AG04449 (cell line): ENCODE measurements at places on chromosomes 7 and 10.

GRCh38 chr7:68176974-68177373 is 1180.3 kb downstream of the TYW1 start:
- DNase-seq = peak; percentile 12

DNA sequence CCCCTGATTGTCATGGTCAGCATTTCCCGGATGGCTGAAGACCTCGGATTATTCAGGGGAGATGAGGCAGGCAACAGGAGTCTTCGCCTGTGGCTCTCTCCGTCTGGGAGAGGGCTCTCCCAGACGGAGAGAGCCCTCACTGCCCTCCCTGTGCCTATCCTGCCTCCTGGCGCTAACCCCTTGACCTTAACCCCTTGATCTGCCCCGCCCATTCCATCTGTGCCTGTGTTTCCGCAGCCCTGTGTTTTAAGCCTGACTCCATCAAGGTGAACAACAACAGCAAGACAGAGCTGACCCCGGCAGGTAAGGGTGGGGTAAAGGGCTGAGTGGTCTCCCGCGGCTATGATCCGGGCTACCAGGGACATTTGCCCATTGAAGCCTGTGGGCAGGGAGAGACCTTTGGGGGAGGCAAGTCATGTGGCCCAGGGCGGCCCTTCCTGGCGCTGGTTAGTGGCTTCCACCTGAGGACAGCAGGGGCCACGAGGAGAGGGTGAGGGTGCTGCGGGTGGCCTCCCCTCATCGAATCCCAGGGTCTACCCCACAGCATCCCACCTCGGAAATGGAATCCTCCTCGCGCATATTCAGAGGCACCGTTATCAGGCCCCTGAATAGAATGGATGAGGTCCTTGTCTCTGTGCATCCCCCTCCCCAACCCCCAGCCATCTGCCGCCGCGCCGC is 4.2 kb upstream of the MUC12 start:
- no peak for DNase-seq

DNA sequence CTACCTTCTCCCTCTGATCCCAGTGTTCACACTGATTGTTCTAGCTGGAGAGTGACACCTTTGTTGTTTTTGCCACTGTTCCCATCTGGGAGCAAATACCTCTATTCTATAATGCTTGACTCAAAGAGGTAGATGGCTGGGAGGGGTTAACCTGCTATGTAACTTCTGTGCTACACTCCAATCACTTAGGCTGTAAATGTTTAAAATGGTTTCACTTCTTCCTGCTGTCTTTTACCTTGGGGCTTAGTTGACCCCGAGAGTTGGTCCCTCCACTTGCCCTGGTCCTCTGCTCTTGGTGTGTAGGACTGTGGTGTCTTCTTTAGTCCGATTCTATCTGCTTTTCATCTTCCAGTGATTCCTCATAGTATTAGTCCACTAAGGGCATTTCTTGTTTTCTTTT is 22.3 kb downstream of the KLHDC10 start:
- no peak for DNase-seq

DNA sequence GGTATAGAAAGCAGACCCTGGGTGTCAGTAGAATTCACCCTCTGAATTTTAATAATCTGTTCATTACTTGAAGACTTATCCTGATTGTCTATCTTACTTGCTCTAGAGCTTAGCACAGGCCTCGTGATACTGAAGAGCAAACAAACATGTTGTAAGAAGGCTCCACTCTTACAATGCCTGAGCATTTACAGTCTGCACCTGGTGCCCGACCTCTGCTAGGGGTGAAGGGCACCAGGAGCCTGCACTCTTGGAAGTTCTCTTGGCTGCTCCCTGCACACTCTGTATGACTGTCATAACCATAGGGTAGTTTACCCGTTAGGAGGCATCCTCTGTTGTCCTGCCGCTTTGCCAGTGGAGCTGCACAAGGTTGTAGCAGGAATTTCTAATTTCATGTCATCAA is 91.3 kb upstream of the NPY start:
- DNase-seq = no peak

DNA sequence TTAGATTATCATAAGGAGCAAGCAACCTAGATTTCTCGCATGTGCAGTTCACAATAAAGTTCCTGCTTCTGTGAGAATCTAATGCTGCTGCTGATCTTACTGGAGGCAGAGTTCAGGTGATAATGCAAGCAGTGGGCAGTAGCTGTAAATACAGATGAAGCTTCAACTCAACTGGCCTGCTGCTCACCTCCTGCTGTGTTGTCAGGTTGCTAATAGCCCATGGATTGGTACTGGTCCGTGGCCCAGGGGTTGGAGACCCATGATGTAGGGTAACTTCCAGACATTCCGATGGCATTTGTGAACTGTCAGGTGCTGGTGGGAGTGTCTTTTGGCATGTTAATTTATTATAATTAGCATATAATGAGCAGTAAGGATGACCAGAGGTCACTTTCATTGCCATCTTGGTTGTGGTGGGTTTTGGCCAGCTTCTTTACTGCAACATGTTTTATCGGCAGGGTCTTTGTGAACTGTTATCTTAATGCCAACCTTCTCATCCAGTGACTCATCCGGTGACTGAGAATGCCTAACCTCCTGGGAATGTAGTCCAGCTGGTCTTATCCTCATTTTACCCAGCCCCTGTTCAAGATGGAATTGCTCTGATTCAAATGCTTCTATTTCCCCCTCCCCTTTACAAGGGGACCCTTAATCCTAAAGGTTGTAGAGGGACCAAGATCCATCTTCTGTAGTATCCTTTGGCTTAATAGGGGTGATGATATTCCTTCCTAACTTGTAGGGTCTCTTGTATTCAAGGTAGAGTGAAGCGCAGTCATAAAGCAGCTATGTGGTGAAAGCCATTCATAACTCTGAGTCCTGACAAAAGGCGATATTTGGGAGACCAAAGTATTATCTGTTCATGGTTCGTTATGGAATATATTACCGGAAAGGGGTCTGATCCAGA is 165.8 kb downstream of the CCSER2 start:
- no peak for DNase-seq

DNA sequence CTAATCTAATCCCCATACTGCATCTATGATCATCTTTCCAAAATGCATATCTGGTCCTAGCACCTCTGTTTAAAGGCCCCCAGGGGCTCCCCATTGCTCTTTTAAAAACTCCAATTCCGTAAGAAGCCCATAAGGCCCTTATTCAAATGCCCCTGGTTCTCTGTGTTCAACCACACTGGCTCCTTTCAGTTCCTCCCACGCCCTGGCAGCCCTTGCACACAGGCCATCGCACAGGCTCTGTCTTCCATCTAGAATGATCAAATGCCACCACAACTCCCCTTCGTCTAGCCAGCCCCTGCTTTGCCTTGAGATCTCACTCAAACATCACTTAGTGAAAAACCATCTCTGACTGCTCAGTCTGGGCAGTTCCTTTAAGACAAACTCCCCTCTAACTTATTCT is 112.9 kb upstream of the LYZL2 start:
- no peak for DNase-seq

- peak; percentile 12 for DNase-seq
Observed at GRCh38 chr10:115417585-115418265, 324.6 kb downstream of the ATRNL1 start.

DNA sequence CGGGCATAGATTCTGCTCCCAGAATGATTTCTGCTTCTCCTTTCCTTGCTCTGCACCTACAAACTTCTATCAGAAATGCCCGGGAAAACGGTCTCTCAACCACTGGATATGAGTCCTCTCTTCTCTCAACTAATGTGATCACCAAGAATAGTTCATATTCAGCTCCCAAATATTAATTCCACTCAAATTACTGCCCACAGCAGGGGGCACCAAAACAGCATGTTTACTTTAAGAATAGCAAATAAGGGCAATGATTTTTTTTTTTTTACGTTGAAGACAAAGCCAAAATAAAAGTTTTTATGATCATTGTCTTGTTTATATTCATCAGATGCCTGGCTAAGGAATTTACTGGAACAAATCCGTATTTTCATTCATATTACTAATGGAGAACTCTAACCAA is 94.9 kb upstream of the PRSS1 start:
- no peak for DNase-seq

GRCh38 chr7:46532571-46532970 is 611.5 kb upstream of the IGFBP3 start:
- no peak for DNase-seq

DNA sequence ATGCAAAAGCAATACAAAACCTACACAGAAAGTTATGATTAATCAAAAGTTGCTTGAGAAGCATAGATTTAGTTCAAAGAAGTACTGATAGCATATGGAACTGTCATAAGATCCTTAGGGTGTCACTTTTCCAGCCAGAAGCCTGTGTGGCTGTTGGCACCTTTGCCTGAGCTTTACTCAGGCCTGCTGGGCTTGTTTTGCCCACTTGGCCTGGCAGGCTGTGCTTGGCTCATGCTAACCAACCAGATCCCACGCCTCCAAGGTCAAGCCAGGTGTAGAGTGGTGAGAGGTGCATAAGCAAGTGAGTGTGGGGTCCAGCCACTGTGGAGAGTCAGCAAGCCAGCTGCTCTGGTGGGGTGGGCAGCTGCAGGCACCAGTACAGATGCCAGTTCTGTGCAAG is 12.0 kb upstream of the LIPA start:
- no peak for DNase-seq

DNA sequence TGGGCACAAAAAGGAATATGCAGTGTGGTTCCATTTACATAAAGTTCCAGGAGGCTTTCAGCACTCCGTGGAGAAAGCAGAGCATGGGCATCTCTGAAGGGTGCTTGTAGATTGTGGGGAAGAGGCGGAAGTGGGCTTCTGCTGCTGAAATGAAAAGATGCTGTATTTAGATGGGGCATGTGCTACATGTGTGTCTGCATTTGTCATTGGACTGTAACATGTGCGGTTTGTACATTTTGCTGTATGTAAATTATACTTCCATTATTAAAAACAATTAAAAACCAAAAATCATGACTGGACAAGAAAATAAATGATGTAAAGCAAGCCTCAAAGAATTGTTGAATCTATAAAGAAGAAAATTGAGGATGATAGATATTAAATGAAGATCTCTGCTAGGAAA is 334.0 kb downstream of the WDR37 start:
- DNase-seq = no peak

DNA sequence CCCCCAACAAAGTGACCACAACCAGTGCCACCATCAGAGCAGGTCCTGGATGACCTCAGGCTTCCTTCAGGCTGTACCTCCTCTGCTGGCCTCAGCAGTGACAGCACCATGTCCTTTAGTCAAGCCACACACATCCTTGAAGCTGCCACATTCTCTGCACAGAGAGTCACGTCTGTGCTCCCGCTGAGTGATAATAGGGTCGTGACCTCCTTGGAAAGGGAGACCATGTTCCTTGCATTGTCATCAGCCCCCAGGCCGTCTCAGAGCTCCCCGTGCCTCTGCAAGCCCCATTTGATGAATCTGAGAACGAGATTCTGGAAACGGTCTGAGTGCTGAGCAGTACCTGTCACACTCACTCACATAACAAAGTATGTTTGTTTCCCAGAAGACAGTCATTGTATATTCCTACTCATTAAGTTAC is 106.5 kb upstream of the PRR15 start:
- DNase-seq = no peak

GRCh38 chr10:10897400-10897799 is 120.3 kb upstream of the CELF2 start:
- no peak for DNase-seq

- no peak for DNase-seq
Observed at GRCh38 chr7:7654964-7655715, 14.6 kb downstream of the UMAD1 start.

DNA sequence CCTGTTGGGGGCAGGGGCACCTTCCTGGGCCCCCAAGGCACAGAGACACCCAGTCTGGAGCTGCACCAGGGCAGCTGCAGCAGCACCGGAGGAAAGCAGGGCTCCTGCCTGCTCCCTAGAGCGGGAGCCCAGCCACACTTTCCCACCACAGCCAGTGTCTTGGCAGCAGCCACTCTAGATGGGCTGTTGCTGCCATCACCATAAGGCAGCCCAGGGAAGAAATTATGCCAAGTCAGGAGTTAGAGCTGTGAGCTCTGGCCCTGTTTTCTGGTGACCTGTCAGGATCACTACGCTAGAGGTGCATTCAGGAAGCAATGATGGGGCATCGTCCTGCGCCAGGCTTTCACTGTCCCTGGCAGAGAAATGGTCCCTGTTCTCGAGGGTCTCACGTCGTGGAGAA is 38.0 kb upstream of the ZNRF2 start:
- DNase-seq = no peak

DNA sequence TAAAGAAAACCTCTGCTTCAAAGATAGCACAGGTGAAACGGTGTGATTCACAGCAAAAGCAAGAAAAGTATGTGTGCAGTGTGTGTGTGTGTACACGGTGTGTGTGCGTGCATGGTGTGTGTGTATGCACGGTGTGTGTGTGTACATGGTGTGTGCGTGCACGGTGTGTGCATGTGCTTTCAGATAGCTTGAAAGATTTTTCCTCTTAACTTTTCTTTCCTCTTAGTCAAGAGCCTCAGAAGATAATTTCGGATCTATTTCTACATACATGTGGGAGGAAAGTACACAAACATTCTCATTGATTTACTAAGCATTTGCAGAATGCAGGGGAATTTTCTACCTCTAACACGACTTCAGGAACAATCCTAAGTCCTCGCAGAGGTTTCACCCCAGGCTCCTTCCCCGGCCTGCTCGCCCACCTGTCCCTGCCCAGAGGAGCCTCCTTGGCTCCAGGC is 2.9 kb downstream of the FGFR2 start:
- no peak for DNase-seq

GRCh38 chr10:127195571-127196281 is 665 bp downstream of the INSYN2A start:
- no peak for DNase-seq

DNA sequence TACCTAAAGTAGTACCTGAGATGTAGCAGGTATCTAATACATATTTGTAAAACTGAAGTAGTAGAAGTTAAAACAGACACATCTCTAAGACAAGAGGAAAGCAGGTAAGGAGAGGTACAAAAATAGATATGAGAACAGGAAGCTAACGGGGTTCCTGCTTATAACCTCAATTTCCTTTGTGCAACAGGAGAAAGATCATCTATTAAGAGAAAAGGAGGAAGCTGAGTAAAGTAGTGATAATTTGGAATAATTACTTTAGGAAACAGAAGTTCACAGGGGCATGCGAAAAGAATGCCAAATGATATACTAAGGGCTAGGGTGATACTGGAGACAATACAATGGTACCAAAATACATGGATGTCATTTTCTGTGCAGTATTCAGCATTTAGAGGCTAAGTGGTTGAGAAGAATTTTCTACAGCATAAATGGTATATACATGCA is 108.7 kb downstream of the NRBF2 start:
- DNase-seq = no peak

GRCh38 chr7:122311734-122312450 is 7.3 kb upstream of the FEZF1 start:
- no peak for DNase-seq

DNA sequence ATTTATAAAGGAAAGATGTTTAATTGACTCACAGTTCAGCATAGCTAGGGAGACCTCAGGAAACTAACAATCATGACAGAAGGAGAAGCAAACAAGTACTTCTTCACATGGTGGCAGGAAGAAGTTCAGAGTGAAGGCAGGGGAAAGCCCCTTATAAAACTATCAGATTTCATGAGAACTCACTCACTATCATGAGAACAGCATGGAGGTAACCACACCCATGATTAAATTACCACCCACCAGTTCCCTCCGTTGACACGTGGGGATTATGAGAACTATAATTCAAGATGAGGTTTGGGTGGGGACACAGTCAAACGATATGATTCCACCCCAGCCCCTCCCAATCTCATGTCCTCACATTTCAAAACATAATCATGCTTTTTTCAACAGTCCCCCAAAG is 124.2 kb upstream of the PCGF5 start:
- DNase-seq = no peak

GRCh38 chr7:128883622-128884448 is 21.2 kb downstream of the ATP6V1F start:
- no peak for DNase-seq
